T-helper 2 cell treated with Interferon-gamma antibody and Interleukin-4, amounts not matched to agents 100 ng/mL and 5 ng/mL, for 36 hours (primary cell): ENCODE measurements at places on chromosomes 3 and 15. TPM values are rescaled to one million over a fixed set of nuclear protein-coding genes. Genes with fewer than 3 reads are reported as not detected.

SPTSSB gene
- total RNA-seq = not detected in 2 replicates

RNF168 gene
- 40.9 and 42.3 TPM in 2 replicates for total RNA-seq

BCHE gene
- total RNA-seq = not detected in 2 replicates

TRIM42 gene
- total RNA-seq = not detected in 2 replicates

ZBED2 gene
- 13.1 and 14.2 TPM in 2 replicates for total RNA-seq

SLC51B gene
- total RNA-seq = not detected in 2 replicates

THRB gene
- not detected in 2 replicates for total RNA-seq
